Hematopoietic multipotent progenitor cell treated with erythropoietin and hydrocortisone succinate and interleukin-3 and kit ligand, for 17 days (in vitro differentiated cells): ENCODE measurements at places on chromosomes 7 and 10.

- DNase-seq, result no peak
Observed at GRCh38 chr10:9075420-9075819, 1020.9 kb downstream of the GATA3 start.

- DNase-seq, result no peak
Observed at GRCh38 chr7:80934321-80934720, 15.5 kb upstream of the SEMA3C start.

DNA sequence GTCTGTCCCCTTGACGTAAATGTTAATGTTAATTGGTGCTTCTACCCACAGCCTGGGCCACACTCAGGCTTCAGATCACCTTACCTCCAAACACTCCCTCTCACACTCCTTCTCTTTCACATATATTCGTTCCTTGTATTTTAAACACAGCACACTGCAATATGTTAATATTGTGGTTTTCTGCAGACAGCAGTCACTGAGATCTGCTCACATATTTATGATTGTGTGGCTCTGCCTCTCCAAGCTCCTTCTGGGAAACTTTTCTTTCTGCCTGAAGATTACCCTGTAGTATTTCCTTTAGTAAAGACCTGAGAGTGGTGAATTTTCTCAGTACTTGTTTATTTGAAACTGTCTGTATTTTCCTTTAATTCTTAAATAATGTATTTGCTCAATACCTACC is 104.7 kb downstream of the VWC2 start:
- no peak for DNase-seq

DNA sequence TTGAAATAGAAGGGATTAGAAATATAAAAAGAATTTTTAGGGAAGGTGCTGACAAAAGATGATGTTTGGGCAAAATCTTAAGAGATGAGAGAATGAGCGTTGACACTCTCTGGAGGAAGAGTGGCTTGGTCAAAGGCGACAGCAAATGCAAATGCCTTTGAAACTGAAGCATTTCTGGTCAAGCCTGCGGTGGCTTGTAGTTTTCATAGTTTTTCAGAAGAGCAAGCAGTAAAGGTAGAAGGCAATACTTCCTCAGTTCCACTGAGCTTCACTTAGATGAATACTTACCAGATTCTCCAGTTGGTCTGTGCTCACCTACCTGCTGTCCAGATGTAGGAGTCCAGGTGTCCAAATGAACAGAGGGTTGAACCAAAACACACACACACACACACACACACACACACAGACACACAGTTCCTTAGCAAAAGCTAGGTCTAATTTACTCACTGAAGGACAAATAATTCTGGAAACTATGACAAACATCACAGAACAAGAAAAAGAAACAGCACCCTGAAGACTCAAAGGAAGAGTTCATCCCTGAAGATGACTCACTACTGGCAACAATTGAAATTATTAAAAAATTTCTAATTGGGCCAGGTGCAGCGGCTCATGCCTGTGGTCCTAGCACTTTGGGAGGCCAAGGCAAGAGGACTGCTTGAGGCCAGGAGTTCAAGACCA is 12.1 kb upstream of the STK17A start:
- DNase-seq, result no peak

GRCh38 chr10:51073453-51074237 is 642 bp upstream of the PRKG1 start:
- no peak for DNase-seq

DNA sequence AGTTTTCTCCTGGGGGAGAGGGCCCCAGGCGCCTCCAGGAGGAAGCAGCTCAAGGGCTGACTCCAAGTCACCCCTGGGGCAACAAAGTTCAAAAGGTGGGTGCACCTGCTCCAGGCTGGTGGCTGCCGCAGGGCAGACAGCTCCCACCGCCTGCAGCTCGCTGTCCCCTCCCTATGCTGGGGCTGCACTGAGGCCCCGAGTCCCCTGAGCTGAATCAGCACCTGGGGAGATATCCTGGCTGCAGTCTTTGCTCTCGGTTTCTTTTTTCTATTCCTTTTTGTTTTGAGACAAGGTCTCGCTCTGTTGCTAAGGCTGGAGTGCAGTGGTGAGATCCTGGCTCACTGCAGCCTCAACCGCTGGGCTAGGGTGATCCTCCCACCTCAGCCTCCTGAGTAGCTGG is 183.4 kb downstream of the DNAJB6 start:
- DNase-seq, result no peak

DNA sequence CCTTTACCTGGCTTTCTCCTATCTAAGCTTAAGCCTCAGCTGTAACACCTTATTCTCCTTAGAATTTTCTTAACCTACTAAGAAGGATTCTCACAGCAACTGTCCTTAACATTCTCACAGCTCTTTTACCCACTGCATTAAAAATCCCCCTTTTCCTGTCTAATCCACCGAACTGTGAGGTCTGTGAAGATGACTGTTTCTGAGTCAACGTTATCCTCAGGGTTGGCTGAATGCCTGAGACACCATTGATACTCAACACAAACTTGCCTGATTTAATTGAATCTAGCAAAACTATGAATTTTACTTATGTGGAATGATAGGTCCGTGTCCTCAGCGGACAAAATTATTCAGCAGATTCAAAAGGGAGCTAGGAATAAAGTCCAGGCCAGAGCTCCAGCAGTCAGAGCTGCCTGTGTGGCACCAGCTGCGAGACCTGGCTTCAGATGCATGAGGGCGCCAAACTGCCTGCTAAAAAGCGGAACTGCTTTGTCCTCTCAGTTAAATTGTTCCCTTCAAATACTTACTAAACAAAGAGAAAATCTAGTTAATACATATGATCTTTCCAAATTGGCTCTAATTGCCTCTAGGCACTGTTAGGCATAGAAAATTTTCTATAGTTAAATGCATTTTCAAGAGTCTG is 33.4 kb upstream of the VWDE start:
- DNase-seq, result no peak

DNA sequence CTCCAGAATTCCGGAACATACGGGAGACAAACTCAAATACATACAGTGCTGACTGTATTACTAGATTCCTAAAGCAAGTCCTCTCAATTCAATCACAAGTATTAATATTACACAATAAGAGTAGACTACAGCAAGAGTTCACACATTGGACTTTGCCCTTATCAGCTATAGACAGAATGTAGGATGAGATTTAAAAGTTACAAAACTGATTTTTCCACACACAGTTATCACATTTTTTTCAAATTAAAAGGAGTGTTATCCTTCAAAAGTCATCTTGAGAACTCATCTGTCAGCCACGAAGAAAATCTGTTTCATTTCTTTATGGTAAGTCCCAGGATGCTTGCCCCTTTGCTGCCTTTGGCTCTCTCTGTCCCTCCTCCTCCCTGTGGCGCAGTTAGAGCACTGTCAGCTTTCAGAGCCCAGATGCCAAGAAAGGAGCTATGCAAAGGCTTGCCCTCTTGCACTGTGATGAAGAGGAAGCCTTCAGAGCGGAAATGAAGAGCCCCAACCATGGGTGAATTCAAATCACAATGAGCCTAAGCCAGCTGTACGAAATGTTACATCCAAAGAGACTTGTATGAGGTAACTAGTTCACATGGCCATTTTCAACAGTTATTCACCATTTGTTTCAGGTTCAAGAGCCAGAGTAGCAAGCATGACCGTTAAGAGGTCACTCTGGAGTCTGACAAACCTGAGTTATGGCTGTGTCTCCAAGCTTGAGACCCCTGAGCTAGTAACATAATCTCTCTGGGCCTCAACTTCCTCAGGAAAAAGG is 10.7 kb downstream of the NCOA4 start:
- peak; percentile 84 for DNase-seq

DNA sequence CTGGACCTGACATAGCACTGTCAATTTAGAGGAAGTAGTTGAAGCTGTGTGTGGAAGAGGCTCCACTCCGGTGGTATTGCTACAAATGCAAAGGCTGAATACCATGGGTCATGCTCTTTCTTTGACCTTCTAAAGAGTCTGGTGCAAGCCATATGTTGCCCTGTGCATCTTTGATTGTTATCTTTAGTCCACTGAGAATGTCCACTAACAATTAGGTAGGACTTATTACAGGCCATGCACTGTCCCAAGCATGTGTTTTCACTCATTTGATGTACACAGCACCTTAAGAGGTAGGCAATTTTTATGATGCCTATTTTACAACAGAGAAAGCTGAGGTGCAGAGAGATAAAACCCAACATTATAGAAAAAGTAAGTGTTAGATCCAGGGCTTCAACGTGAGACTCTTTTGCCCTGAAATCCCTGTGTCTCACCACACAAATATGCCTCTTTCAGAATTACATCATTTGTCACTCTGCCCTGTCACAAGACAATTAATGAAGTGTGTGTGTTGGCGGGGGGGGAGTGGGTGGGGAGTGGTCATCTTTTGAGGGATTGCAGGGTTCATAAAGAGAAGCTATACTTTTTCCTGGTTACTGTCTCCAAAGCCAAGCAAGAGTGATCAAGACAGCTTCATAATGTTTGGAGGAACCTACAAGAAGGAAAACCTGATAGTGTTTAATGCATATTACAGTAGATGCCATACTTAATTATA is 637.6 kb upstream of the IGFBP3 start:
- no peak for DNase-seq

GRCh38 chr7:82678259-82678658 is 234.7 kb upstream of the CACNA2D1 start:
- DNase-seq, result no peak

DNA sequence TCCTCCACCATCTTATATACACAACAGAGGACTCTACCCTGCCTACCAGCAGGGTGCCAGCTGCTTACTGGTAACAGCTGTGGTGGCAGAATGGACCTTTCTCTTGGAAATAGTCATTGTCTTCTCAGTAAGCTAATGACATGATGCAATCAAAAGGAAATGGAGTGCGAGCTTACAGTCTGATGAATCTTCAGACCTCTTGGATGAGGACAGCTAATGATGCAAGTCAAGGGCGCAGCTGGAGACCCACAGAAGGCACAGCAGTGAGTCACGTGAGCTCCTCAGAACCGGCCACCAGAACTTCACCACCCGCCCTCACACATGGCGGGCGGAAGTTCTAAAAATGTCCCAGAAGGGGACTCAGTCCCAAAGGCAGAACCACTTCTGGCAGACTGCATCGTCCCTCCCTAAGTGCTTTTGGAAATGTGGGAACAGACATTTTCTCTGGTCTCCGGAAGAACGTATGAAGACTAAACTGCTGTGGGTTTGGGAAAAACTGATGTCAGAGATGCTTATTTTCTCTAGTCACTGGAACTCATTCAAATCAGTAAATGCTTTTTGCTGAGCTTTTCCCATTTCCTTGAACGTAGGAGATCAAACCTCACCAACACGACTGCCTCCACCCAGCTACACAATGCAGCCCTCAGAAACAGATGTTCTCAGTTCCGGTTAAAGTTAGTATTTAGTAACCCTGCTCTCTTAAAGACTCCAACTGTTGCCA is 96.4 kb downstream of the FAS start:
- no peak for DNase-seq

- no peak for DNase-seq
Observed at GRCh38 chr7:98228801-98229200, 17.6 kb downstream of the BHLHA15 start.

GRCh38 chr10:50286517-50286916 is 35.2 kb upstream of the ASAH2 start:
- DNase-seq, result no peak

- no peak for DNase-seq
Observed at GRCh38 chr10:34905200-34905927, 90.3 kb upstream of the PARD3 start.

GRCh38 chr10:88236121-88236743 is 346.9 kb downstream of the RNLS start:
- DNase-seq, result no peak

GRCh38 chr7:4438723-4439245 is 243.3 kb upstream of the FOXK1 start:
- DNase-seq, result no peak

- no peak for DNase-seq
Observed at GRCh38 chr7:6422095-6422494, 25.7 kb downstream of the DAGLB start.

DNA sequence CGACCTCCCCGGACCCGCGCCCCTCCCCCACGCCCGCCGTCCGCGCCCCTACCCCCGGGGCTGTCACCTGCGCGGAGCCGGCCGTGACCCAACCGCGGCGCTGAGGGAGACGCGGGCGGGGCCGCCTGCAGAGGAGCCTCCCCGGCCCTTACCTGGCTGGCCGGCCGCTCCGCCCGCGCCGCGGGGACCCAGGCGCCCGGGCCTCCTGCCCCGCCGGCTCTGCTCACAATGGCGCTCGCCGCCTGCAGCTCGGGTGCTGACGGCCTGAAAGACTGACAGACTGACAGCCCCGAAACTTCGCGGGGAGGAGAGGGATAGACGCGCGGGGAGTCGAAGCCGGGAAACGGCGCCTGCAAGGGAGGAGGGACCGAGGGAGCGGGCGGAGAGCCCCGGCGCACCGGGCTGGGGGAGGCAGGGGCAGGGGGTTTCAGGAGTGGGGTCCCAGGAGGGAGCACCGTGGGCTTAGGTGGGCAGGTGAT is 393 bp downstream of the ZNF467 start:
- no peak for DNase-seq

DNA sequence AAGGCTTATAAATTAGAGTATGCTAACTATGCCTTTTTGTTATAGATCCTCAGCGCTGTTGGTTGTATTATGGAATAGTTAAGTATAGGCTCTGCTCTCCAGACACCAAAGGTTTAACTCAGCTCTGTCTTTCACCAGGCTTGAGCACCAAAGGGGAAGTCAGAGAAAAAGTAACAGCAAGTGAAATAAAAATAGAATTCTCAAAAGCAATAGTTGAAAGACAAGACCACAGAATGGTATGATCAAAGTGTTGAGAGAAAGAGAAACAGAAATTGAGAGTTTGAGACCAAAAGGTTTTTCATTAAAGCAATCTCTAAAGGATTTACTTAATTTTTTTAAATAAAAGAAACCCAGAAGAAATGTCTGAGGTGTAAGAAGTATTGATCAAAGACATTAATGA is 529.8 kb upstream of the C7orf33 start:
- no peak for DNase-seq

DNA sequence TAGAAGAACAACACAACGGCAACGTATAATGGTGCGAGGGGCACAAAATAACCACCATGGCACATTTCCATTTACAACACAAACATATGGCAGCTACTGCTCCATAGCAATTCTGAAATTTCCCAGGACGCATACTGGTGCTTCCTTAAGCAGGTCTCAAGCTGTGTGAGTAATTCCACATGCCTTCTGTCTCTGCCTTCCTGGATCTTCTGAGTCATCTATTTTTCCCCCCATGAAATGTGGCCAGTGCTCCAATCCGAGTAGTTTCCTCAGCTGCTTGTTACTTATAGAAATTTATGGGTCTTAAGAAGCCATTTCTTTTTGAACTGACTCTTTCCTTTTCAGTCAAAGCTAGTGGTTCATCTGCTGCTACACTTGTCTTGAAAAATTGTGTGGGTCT is 256.6 kb upstream of the KLF6 start:
- DNase-seq, result no peak

DNA sequence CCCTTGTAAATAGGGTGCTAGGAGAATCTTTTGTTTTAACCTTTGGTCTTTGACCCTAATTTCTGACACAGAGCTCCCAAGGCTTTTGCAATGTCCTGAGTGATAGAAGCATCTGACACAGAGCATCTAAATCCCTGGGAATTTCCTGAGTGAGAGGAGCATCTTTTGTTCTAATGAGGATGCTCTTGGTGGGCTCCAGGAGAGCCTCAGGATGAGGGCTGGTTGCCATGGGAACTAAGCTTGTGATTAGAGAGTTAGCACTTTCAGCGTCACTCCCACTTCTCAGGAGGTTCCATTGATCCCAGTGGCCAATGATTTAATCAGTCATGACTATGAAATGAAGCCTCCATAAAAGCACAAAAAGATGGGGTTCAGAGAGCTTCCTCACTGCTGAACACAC is 264.8 kb downstream of the KIF20B start:
- no peak for DNase-seq
